Cardiac fibroblast (primary cell): ENCODE measurements at places on chromosomes 3 and 15.
A peak's percentile ranks its signal among the peaks of the same experiment; 100 is the strongest.

DNA sequence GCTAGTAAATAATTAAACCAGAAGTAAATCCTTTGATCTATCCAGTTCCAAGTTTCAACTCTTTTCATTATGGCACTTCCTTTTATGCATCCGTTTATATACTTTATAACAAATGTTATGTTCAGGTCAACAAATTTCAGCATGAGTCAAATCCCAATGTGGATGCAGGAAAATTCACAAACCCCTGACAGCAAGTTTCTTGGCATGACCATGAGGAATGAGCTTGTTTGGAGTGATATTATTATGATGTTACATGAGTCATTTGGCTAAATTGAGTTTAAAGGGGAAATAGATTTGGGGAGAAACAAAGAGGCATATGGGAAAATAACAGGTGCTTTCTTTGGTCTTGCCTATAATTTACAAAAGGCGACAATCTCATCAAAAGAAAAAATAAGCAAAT is 32.1 kb upstream of the KCNMB2 start:
- DNase-seq, result no peak

DNA sequence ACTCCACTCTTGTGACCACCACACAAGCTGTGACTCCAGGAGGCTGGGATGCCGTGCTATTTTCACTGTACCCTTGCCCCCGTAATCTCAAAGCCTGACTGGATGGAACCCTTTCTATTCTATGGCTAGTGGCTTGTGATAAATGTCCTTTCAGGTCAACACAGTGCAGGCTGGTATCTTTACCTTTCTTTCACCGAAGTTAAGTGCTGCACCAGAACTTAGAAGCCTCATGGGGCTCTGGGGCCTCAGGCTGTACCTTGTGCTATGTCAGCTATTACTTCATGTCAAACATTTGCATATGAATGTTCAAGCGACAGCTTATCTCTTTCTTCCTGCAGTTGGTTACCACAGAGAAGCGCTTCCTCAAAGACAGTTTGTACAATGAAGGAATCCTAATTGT is 66.8 kb downstream of the RPL39L start:
- no peak for DNase-seq

DNA sequence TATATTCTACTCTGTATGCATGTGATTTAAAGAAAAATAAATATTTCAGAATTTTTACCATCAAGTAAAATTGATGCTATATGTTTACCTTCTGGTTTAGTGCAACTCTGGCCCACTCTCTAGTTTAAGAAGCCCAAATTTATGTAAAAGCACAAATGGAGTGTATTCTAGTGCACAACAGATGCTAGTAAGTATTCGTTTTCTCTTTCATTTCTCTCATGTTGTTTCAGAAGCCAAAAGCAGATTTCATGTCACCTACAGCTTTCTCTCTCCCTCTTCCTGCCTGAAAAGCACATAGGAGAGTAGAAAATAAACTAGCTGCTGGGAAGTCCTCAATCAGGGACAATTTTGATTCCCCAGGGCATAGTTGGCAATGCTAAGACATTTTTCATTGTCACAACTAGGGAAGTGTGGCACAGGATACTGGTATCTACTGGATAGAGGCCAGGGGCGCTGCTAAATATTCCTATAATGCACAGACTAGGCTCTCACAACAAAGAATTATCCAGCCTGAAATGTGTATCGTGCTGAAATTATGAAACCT is 147.4 kb upstream of the ARHGEF26 start:
- no peak for DNase-seq

DNA sequence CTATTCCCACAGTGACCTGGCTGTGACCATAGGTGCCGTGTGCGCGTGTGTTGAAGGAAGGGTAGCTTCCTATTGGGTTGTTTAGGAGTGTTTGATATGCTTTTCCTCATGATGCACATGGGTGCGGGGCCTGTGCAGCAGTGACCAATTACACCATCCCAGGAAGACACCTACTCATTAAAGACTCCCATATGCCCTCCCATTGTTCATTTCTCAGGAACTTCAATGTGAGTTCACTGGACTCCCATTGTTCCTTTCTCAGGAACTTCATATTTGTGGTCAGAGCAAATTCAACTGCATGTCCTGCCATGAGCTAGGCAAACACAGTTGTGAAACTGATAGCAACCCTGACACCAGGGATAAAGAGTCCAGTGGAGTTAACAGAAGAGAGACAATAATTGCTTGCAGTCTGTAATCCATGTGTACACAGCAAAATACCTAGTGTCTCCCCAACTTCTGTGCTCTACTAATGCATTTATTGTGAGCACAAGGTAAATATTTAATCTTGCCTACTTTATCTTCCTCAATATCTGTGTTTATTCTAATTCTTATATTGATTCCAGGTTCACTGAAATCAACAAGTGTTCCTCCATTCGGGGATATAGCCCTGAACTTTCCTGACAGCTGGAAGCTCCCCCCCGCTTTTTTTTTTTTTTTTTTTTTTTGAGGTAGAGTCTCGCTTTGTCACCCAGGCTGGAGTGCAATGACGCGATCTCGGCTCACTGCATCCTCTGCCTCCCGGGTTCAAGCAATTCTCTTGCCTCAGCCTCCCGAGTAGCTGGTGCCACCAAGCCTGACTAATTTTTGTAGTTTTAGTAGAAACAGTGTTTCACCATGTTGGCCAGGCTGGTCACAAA is 57.5 kb upstream of the GCNT3 start:
- peak; percentile 96 for DNase-seq

GRCh38 chr15:60793656-60794055 is 314.7 kb upstream of the ICE2 start:
- DNase-seq, result no peak

DNA sequence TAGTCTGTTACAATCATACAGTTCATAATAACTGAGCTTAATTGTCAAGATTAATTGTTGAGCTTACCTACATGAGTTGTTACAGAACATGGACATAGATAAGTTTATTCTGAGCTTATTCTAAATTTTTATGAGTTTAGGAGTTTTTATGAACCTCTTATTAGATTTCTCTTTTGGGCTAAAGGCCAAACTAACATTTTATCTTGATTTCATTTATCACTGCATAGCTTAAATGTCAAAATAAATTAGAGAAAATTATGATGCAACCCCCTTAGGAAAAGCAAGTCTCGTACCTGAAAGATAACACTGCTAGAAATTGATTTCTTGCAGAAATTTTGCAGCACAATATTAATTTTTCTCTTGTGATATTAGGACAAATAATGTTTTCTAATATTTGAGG is 54.5 kb downstream of the CNTN6 start:
- DNase-seq, result no peak

- DNase-seq, result no peak
Observed at GRCh38 chr3:195185583-195185982, 85.4 kb downstream of the XXYLT1 start.

DNA sequence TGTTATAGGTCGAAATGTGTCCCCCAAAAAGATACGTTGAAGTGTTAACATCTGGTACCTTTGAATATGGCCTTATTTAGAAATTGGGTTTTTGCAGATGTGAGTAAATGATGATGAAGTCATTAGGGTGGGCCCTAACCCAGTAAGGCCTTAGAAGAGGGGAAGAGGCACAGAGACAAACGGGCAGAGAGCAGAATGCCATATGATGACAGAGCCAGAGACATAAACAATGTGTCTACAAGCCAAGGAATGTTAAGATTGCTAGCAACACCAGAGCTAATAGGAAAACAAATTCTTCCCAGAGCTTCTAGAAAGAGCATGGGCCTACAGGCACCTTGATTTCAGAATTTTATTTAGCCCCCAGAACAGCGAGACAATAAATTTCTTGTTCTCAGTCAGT is 693.1 kb upstream of the NECTIN3 start:
- peak; percentile 19 for DNase-seq

DNA sequence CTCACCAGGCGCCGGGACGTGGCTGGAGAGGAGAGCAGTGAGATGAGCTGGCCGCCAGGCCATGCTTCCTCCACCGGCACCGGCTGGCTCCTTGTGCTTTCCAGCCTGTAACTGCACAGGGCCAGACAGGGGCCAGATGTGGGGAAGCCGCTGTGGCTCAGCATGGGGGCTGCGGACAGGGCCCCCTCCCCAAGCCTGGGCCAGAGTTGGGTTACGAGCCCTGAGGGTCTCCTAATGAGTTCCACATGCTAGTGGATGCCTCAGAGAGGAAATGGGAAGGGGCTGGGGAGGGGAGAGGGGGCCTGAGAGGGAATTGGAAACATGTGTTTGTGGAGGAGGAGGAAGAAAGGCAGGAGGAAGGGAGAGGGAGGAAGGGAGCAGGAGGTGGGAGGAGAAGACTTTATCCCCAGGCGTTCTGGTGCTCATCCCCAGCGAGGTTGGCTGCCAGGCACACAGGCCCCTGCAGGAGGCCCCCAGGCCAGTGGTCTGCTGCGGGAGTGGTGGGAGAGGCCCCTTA is 11.7 kb upstream of the DUSP7 start:
- no peak for DNase-seq

DNA sequence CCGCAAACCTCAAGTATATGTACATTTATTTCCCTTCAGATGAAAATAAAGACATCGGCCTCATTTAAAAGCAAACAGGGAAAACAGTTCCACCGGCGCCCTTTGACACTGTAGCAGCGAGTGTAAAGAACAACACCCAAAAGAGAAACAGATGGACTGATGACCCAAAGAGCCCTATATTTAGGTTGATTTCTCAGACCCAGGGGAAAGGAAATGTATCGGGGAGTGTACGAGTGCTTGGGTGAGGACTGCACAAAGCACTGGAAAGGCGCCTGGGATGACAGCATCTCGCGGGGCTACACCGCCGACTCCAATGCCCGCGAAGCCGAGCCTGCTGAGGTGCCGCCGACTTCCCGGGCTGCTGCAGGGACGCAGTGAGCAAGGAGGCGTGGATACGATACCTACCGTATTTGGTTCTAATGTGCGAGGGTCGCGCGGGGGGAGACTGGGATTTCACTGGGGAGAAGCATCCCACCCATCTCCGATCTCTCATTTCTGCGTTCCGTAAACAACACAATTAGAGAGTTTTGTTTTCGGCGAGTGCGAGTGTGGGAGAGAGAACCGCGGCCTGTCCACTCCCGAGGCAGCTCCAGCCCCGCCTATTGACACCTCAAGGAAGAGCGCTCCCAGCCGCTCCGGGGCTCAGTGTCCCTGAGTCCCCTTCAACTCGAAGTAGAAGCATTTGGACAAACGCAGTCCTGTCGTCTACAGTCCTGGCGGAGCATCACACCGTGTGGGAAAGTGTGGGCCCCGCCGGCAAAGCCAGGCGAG is 2.0 kb downstream of the MECOM start:
- DNase-seq, result peak; percentile 61

- no peak for DNase-seq
Observed at GRCh38 chr3:32782407-32782806, 35.4 kb upstream of the TRIM71 start.

DNA sequence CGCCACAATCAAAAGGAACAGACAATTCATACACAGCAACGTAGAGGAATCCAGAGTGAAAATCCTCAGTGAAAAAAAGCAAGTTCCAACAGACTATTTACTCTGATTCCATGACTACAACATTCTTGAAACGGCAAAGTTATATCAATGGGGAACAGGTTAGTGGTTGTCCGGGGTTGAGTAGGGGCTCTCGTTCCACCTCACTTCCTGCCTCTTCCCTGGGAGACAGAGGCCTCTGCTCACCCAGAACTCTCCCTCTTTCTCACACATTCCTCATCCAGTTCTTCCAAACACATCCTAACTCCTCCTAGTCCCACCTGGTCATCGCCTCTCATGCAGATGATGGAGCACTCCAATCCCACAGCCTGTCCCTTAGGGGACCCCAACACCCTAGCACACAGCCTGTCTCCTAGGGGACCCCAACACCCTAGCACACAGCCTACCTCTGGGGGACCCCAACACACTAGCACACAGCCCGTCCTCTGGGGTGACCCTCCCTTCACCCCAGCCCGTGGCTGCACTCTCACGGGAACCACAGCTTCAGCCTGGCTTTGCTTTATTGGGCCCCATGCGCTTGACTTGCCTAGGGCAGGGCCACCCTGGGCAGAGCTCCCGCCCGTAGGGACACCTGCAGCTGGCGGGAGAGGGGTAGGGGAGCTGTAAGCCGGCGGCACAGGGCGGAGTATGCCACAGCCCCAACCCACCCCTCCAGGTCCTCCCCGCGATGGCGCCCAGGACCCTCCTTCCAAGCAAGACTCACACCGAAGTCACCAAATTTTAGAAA is 5.2 kb downstream of the OCA2 start:
- DNase-seq, result no peak

- no peak for DNase-seq
Observed at GRCh38 chr3:196235452-196236122, 19.3 kb downstream of the SLC51A start.

DNA sequence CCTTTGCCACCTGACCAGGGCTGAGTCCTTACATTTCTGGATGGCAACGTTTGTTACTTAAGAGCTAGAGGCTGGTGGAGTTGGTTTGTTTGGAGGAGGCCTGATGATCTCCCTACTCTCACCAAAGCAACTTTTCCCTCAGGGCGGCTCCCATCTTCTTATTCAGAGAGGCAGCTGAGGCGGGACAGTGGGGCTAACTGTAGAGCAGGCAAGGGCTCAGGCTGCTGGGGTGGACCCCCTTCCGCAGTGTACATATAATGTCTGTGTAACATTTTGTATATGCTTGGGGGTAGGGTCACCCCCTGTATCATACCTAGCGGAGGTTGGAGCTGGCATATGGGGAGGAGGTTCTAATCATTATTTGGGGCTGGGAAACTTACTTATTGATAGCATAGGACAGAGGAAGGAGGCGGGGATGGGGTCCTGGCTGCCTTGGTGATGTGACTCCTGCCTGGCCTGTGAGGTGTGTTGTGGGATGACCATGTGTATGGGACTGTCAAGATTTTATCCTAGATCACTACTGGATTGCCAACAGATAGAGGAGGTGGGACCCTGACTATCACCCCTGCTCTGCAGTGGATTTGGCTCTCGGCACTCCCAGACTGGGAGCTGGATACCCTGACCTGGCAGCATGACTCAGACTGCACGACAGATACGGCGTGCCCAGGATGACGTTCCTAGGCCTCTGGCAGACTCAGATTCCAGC is 52.5 kb upstream of the UBE2Q2 start:
- no peak for DNase-seq

DNA sequence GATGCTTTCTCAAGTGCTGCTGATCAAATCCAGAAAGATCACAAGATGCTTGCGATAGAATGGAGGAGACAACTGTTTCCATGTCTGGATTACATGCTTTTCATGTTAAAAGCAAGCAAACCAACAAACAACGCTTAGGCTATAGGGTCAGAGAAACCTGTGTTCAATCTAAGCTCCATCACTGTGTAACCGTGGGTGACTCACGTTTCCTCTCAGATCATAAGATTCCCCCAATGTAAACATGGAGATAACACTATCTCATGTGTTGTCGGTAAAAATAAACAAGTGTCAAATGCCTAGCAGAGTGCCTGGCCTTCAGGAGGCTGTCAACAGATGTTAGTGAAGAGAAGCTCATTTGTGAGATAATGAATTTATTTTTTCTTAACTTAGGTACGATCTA is 907.8 kb downstream of the NTRK3 start:
- peak; percentile 13 for DNase-seq
